BJ (cell line): ENCODE measurements at places on chromosomes 2 and 18.
A peak's percentile ranks its signal among the peaks of the same experiment; 100 is the strongest.

- DNase-seq = no peak
These were observed 77.3 kb upstream of the SMAD7 start for GRCh38 chr18:49028091-49028490.

- no peak for DNase-seq
These were observed 48.8 kb downstream of the ERBB4 start for GRCh38 chr2:212489719-212490346.

DNA sequence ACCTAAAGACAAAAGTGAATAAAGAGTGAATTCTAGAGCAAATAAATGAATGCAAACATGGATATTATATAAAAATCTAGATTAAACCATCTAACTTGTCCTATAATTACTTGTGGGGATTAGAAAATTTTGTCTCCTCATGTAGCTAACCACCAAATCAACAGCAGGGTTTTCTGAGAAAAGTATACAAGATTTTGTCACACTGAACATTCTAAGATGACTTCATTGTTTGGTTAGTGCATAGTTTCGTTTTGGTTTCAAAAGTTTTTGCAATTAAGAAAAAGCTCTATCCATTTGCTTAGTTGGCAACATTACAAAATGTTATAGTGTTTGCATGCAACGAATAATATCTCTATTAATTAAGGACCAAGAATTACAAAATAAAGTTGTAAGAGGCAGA, 125.0 kb downstream of the LRP2 start:
- DNase-seq = no peak

GRCh38 chr2:222280795-222281194, 18.0 kb downstream of the PAX3 start:
- DNase-seq = no peak

DNA sequence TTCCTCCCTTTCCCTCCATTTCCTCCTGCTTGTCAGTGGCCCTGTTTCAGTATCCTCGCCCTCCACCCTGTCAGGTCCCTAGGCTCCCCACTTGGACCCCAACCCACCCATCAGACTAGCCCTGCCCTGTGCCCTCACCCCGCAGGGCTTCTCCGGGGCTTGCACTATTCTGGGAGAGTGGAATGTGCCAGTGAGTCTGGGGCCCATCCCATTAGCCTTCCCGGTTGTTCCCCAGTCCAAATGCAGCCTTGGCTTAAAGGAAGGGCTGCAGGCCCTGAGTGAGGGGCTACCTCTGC, 45.5 kb downstream of the MYO7B start:
- no peak for DNase-seq

- no peak for DNase-seq
These were observed 47.9 kb upstream of the CCDC150 start for GRCh38 chr2:196591621-196592022.

DNA sequence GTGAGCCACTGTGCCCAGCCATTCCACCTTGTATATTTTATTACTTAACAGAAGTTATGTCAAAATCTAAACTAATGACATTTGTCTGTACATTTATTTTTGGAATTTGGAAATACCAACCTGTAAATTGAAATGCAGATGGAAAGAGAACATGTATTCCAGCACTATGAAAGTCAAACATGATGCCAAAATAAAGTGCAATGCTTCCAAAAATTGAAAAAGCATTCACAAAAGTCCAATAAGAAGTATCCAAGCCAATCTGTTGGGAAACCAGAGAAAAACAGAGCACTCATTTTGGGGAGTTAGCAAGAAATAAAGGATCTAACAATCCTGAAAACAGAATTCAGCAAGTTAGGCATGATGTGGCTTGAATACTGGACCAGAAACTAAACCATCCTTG, 30.3 kb upstream of the NARS1 start:
- DNase-seq = no peak

GRCh38 chr2:195330513-195330956, 326.5 kb upstream of the SLC39A10 start:
- DNase-seq = no peak

DNA sequence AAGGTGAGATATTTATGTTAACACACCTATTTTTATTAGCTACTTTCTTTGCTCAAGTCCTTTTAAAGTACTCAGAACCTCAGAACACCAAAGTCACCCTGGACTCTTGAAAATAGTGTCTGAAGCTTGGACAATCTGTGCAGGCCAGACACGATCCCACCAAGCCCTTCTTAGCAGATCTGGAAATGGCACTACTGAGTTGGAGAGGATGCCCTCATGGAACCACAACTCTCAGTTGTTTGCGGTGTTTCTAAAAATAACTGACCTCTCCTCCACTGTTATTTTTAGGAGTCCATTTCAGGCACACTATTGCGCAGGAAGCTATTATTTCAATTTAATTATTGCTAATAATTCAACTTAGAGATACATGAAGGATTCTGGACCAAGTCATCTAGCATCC, 103.5 kb upstream of the ITGB6 start:
- DNase-seq = no peak

- DNase-seq = no peak
These were observed 141.4 kb upstream of the PIEZO2 start for GRCh38 chr18:11290786-11291185.

GRCh38 chr2:173056705-173057364, 18.8 kb upstream of the MAP3K20 start:
- DNase-seq = no peak

- DNase-seq = peak; percentile 27
These were observed 42.8 kb downstream of the PLEKHA3 start for GRCh38 chr2:178522950-178523595.

GRCh38 chr2:161703863-161704262, 79.6 kb downstream of the SLC4A10 start:
- no peak for DNase-seq

- DNase-seq = no peak
These were observed 25.3 kb upstream of the RPL31 start for GRCh38 chr2:100976645-100977391.

- no peak for DNase-seq
These were observed 285.1 kb downstream of the MBD5 start for GRCh38 chr2:148306027-148306426.
